Activated CD8-positive, alpha-beta memory T cell treated with anti-CD3 and anti-CD28 coated beads for 1 hour (primary cell): ENCODE measurements at places on chromosomes 2 and 18.

- no peak for DNase-seq
These were observed 176.4 kb downstream of the AGAP1 start for GRCh38 chr2:235669983-235670962.

DNA sequence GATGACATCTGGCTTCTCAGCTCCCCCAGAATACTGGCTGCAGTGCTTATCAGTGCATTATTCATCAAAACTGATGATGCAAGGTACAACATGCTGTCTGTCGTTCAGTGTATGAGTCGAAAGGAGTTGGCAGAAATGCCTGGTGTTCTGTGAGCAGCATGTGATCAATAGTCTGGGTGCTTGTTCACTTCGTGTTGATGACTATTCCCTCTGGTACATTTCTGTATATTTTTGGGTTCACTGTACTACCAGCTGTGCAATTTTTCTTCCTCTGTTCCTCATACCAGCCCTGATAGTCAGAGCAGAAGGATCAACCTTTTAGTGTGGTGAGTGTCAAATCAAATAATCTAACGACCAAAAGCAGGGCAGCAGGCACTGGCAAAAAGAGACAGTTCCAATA is 59.0 kb upstream of the KLHL14 start:
- DNase-seq: no peak

GRCh38 chr2:54895730-54896129 is 154.5 kb downstream of the RTN4 start:
- no peak for DNase-seq

GRCh38 chr2:82826437-82826836 is 1632.6 kb downstream of the SUCLG1 start:
- no peak for DNase-seq

- DNase-seq: no peak
These were observed 170.9 kb downstream of the ACKR3 start for GRCh38 chr2:236740506-236740905.

- DNase-seq: no peak
These were observed 539.0 kb downstream of the SOX11 start for GRCh38 chr2:6231166-6231565.

DNA sequence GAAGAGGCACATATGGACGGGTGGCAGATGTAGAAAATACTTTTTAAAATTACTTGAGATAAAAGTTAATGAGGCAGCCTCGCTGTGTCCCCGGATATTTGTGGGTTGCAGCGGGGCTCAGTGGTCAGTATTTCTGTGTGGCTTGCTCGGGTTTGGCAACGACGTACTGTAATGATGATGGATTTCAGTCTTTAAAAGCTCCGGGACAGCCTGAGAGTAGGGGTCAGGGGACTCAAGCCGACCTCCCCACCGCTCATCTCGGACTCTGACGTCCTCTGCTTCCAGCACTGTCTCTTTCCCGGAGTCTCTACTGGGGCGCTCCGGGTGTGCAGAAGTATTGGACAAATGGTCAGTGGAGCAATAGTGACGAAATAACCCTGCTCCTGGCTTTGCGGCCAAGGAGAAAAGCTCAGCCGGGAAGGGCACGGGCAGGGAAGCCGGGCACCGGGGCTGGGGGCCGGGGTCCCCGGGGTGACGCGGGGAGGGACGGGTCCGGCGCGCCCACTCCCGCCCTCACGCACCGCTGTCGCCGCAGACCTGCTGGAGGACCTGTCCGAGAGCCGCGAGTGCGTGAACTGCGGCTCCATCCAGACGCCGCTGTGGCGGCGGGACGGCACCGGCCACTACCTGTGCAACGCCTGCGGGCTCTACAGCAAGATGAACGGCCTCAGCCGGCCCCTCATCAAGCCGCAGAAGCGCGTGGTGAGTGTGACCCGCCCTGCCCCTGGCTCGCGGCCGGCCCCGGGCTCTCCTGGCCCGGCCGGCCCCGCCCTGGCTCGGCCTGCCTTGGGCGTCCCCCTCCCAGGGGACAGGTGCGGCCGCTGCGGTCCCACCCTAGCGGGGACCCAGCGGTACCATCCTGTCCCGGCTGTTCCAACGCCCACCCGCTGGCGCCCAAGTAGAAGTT is 7.3 kb downstream of the GATA6 start:
- DNase-seq: no peak

GRCh38 chr2:55247025-55247424 is 14.5 kb downstream of the RPS27A start:
- no peak for DNase-seq

- DNase-seq: no peak
These were observed 65.6 kb downstream of the SH3BP4 start for GRCh38 chr2:235017441-235017840.

DNA sequence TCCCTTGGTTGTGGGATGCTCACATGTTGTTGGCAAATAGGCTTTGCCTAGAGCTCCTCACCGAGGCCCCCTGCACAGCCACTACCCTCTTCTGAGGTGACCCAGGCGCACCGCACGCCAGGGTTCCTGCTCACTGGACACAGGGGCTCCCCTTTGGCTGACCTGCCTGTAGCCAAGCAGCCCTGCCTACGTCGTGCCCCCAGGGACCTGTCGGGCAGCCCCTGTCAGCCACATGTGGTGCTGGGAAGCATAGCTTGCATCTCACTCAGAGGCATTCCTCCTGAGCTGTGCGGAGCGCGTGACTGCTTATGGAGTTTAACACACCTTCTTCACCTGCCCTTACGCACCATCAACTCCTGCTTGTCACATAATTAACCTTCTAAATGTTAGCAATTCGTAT is 116.3 kb downstream of the ZNF236 start:
- no peak for DNase-seq

- DNase-seq: peak; percentile 31
These were observed 14.8 kb downstream of the ASPRV1 start for GRCh38 chr2:69946351-69947324.

DNA sequence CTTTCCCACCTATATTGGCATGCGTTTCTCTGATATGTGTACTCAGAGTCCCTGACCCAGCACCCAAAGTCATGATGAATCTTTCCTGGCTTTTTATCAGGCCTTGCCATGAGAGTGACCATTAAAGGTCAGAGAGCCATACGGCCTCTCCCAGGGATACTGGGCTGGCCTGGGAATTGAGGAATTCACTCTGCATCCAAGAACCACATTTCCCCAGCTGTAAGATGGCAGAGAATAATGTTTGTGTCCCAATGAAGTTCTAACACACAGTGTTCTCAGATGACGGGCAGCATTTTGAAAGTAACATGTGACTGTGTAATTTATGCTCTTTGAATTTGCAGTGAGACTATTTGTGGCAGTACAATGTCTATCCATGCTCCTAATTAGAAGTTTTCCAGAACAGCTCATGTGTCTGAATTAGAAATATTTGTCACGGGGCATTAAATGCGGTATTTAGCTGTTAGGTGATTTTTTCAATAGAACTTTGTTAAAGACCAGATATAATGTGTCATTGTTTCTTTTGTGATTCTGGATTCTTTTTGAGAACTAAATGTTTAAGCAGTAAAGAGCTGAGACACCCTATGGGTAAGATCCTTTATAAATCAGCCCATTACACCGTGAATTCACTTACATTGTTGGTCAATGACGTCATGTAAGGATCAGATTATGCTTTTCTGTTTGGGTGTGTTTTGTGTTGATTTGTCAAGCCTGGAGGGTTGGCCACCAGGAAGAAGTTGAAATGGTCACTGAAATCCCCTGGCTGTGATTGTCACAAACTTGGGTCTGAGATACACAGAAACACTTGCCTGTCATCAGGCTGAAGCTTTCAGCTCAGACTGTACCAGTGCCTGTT is 7.3 kb upstream of the SLC3A1 start:
- no peak for DNase-seq

DNA sequence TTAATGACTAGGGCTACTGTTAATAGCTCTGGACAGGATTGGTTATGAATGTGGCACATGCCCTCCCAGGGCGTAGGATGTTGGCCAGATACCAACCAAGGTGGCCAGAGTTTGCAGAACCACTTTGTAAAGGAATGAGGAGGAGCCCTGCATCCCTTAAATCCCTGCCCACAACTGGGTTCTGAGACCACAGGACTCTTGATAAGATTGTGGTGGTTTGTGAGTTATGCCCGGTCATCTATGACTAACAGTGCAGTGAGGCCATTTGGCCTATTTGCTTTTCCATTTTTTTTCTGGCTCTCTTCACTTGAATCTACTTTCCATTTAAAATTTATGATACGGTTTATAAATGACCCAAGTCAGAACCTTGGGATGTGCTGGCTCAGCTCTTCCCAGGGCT is 294.5 kb downstream of the PRKCE start:
- no peak for DNase-seq

DNA sequence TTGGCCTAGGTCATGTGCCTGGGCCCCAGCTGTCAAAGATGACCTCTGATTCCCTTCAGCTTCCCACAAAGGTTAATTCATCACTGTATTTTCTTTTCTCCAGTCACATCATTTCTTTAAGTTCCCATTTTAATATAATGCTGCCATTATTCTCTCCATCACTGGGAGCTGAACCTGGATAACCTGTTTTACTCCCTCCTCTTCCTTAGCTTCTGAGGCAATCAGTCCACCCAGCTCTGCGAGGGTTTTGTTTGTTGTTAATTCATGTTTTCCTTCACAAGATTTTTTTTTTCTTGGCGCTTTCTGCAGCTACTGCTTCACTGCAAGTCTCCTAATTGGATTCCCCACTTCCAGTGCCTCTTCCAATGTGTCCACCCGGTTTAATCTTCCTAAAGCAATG is 5.1 kb upstream of the EML4 start:
- no peak for DNase-seq

DNA sequence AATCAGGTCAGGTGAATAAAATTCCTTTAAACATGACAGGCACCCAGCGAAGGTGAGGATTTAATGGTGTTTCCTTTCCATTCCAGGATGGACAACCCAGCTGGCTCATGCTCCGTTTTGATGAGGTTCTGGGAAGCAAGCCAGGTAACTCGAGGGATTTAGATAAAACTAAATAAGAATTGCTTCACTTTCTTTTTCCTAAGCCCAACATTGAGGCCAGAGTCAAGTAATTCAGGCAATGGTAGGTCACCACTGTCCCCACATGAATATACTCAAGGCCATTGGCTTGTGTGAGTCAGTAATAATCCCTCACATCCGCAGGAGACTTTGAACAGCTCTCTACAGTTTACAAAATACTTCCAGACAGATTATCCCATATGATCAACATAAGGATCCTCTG is 16.2 kb upstream of the LRATD1 start:
- DNase-seq: no peak

GRCh38 chr18:63905361-63905760 is 2.4 kb upstream of the SERPINB10 start:
- DNase-seq: no peak

- peak; percentile 9 for DNase-seq
These were observed 403 bp downstream of the TMEM127 start for GRCh38 chr2:96265349-96265839.

DNA sequence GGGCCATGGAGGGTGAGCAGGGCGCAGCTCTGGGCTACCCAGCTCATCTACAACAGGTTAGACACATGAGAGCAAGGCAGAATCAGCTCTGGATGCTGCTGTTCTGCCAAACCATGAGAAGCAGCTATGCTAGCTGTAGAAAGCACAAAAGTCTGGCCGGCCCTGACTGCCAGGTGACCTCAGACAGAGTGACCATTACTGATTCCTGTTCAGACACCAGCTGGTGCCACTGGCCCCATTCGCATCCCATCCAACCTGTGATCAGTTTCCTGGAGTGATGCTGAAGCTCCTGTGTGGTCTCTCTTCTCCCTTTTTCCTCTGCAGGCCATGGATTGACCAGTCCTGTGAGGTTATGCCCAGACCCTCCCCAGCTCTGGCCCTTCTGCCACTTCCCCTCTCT is 14.3 kb downstream of the RBMS1 start:
- DNase-seq: no peak

- no peak for DNase-seq
These were observed 4.0 kb downstream of the IMP4 start for GRCh38 chr2:130346741-130347066.

DNA sequence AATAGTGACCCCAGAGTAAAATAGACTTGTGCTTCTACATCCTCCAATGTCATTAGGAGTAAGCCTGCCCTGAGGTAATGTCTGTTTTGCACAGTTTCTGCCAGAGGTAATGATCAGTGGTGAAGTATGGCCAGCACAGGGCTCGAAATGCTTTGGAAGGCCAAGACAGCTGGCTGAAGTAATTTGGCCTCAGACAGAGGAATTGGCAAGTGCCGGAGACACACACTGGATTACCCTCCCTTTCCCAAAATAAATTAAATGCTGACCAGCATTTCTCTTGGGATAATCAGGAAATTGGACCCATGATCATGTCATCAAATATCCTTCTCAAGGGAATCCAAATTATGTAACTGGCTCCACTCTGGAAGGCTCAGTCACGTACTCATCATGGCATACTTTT is 379.0 kb upstream of the CHST9 start:
- no peak for DNase-seq

GRCh38 chr2:211652327-211652726 is 886.3 kb downstream of the ERBB4 start:
- DNase-seq: no peak

DNA sequence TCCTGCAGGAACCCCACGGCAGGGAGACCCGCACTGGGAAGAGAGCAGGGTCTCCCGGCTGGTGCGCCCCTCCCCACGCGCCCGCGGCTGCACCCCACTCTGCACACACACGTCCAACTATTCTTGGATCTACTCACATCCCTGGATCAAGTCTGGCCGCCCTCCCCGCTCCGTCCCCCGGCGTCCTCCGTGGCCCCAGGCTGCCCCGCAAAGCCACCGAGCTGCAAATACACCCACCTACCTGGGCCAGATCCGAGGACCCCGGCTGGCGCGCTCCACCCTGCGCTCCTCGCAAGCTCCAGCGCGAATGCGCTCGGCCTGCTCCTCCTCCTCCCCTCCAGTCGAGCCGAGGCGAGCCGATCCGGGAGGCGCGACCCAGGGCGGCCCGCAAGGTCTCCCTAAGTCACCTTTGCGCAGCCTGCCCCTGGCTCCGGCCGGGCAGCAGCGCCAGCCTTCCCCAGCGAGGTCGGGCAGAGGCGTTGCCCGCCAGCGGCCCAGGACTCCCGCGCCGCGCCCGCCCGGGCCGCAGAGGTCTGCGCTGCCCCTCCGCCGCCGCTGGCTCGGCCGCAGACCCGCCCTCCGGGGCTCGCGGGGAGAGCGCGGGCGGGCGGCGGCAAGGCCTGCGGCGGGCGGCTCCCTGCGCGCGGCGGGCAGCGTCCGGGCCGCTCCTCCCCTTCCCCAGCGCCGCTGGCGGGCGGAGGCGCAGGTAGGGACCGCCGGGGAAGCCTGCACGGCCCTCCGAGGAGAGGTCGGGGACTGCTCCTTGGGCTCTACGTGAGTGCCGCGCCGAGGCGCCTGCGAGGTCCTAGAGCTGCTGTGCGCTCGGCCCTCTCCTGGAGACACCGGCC is 126.0 kb downstream of the OSBPL1A start:
- DNase-seq: no peak
